ENCODE measurements at places on chromosomes 2 and 18.

GRCh38 chr2:20471902-20472559 lies 25.2 kb downstream of the RHOB start:
- no peak for DNase-seq

- DNase-seq, result no peak
These were observed 47.5 kb downstream of the ARID5A start for GRCh38 chr2:96584017-96584416.

DNA sequence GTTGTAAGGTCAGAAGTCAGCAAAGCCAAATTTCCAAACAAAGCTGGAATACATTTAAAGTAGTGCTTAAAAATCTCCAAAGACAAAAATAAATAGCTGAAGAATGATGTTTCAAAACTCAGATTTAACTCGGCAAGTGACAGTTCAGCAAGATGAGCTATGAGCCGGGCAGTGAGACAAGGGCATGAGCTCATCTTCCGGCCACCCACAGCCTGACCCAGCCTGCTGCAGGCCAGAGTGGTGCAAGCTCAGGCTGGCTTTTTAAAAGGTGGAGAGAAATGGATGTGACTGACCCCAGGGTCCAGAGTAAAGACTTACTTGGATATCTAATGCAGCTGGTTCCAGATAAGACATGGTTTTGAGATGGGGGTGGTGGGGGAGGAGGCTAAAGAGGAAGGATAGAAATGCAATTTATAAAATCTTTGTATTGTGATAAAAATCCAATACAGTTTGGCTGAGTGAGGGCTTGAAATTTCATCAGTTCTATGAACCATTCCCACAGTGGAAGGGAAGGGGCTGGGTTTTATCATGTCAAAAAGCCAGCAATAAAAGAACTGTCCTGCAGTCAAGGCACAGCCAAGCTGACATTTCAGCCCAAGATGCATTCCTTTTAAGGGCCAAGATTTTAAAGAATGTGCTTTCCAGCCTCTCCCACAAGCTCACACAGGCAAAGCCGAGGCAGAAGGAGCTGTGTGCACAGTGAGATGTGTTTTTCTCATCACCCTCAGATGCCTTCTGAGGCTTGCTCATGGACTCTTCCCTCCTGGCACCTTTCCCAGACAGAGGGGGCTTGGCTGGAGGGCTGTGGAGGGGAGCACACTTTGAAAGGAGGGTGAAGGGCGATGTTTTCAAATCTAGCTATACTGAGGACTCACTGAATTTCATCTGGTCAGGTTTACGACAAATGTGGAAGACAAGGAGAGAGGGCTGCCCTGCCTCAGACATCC lies 97.9 kb upstream of the KLHL29 start:
- DNase-seq, result no peak

DNA sequence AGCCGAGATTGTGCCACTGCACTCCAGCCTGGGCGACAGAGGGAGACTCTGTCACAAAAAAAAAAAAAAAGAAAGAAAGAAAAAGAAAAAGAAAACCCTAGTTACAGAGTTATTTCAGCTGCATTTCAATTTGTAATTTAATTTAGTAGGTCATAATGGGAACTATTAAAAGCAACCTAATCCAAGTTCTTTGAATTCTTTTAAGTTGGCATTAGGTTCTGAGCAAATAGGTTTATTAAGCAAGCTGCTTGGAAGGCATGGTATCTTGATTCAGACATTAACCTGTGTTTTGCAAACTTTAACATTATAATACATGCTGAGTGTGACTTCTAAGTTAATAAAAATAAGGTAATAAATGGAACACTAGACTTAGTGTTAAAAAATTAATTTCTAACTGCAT lies 29.8 kb upstream of the COBLL1 start:
- DNase-seq, result no peak

DNA sequence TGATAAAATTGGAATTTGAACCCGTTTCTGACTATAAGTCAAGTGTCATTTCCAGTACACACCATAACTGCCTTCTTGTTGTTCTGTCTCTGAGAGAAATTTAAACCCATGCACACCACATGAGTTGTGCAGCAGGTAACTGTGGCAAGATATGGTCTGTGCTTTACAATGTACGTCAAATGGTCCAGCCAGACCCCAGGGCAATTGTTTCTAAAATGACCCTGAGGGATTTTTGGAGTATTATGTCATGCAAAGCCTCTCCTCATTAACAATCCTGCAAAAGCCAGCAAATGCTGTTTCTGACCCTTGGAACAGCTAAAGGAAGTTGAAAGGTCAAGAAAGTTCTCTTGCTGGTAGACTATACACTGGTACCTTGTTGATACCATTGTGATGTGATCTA lies 47.7 kb upstream of the WIPF1 start:
- no peak for DNase-seq

- DNase-seq, result no peak
These were observed 221.8 kb downstream of the ANAPC1 start for GRCh38 chr2:111662039-111662770.

DNA sequence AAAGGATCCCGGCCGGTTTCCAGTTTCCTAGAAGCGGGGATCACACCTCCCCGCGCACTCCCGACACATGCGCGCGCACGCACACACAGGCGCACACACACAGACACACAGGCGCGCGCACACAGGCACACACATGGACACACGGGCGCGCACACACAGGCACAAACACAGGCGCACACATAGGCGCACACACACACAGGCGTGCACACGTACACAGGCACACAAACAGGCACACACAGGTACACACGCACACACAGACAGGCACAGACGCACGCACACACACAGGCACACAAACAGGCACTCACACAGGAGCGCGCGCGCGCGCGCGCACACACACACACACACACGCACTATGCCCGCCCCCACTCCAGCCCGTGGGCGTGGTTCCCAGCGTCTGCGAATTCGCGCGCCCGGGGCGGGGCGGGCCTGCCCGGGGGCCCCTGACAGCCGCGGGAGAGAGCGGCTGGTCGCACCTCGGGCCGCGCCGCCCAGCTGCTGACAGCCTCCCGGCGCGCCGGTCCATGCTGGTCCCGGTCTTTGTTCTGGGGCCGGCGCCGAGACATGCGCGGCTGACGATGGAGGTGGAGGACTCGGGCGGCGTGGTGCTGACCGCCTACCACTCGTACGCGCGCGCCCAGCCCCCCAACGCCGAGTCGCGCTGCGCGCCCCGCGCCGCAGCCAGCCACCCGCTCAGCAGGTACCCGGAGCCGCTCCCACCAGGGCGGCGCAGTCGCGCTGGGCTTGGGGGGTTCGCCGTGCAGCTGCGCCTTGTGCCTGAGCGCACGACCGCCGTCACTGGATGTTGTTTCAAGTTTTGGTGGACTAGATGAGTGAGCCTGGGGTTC lies at the start of gene ARHGAP28:
TSS of gene ARHGAP28 (plus strand) at position 470 of the 845 bp plus-strand sequence. CDS start at position 576, 106 bp downstream.
- peak; percentile 19 for DNase-seq

DNA sequence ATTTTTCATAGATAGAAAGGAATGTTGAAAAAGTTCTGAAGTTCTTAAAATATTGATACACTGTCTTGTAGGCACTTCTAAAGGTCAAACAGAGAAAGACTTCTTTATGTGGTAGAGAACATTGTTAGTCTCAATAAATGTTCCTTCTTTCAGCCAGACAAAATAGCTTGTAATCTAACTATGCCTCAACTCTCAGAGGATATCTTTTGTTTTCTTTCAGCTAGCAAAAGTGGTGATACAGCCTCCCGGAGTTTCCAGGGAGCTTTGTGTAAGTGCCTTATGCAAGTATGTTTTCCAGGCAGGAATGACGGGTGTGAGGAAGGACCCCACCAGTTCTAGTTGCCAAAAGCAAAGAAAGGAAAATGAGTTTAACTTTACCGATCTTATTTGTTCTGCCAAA lies 452.1 kb upstream of the ST6GAL2 start:
- no peak for DNase-seq

- DNase-seq, result no peak
These were observed 897.2 kb downstream of the TSN start for GRCh38 chr2:122652670-122653069.

GRCh38 chr18:73509460-73509859 lies 638.2 kb downstream of the FBXO15 start:
- DNase-seq, result no peak

- DNase-seq, result no peak
These were observed 76.2 kb downstream of the CHRNA1 start for GRCh38 chr2:174688079-174688478.

DNA sequence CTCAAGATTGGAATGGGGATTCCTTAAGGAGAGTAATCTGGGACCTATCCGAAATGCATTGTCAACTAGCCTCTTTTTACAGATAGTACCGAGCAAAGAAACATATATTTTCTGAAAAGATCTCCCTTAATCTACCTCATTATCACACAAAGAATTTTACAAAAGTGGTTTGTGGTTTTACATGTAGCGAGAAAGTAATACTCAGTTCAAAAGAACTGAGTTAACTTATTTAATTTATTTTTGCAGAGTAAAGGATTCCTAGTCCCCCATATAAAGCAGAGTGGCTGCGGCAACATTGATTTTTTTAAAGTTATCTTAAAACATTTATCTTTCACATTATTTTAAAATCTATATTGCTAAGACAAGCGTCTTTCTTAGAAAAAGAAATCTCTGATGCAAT lies 15.9 kb upstream of the SOS1 start:
- no peak for DNase-seq

DNA sequence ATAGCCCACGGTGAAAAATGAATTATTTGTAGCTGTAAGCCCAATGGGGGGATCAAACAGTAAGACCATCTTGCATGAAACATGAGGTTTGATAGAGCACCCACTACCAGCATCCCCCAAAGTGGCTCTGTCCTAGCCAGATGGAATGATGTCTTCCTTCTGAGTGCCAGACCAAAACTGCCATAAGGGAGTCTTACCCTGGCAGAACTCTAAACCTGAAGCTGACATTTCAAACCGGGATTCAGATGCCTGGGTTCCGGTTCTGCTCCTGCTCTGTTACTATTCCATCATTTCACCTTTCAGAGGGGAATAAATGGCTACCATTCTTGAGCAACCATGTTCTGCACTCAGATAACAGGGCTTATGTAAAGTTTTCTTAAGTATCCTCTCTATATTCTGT lies 67.4 kb downstream of the MYO3B start:
- DNase-seq, result no peak

DNA sequence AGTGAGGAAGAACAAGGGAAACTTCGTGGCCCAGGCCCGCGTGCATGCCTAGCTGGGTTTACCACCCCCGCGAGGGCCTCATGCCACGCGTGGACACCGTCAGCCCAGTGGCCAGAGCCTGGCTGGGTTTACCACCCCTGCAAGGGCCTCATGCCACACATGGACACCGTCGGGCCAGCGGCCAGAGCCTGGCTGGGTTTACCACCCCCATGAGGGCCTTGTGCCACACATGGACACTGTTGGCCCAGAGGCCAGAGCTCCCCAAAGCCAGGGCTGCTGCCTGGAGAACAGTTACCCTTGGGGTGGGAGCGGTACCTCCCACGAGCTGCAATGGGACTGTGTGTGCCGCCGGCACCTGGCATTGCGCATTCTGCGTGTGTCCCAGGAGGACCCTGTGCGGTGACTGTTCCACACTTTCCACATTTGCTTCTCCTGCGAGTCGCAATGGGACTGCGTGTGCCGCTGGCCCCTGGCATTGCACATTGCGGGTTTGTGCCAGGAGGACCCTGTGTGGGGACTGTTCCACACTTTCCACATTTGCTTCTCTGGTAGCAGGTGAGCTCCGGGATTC lies 105.6 kb upstream of the CTDP1 start:
- DNase-seq, result no peak

- DNase-seq, result no peak
These were observed 60.3 kb downstream of the TLK1 start for GRCh38 chr2:171100370-171100769.

DNA sequence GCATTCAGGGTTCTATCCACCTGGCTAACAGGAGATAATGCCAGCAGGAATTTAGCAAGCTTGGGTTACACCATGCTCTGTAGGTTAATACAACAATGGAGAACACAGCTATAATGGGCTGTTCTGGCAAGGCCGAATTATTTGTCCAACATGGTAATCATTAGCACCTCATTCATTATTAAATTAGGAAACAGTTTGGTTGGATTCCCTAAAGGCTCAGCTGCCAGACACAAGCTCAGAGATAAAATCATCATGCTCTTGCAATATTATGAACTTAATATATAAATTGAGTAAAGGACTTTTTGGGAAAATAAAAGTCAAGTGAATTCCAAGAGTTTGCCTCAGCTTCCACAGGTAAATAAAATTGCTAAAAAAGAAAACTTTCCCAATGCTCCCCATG lies 166.4 kb downstream of the ANKRD44 start:
- no peak for DNase-seq

DNA sequence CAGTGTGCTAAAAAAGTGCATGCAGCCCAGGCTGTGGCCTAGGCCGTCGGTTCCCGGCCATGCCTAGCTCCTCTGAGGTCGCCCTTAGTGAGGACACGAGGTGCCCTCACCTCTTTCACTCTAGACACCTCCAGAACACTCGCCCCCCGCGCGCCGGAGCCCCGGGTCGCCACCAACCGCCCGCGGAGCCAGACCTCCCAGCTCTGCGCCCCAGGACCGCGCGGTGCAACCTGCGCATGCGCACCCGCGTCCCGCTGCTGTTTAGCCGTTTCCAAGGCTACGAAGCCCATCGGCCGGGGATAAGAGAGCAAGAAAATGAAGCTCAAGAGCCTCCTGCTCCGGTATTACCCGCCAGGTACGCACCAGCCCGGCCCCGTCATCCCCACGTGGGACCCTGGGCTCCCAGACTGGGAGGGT lies at the start of gene DAW1:
TSS of gene DAW1 (plus strand) at position 257 of the 417 bp plus-strand sequence. CDS start at position 316, 59 bp downstream.
- no peak for DNase-seq

GRCh38 chr2:218883491-218884490 lies 3.1 kb downstream of the WNT10A start:
- no peak for DNase-seq

DNA sequence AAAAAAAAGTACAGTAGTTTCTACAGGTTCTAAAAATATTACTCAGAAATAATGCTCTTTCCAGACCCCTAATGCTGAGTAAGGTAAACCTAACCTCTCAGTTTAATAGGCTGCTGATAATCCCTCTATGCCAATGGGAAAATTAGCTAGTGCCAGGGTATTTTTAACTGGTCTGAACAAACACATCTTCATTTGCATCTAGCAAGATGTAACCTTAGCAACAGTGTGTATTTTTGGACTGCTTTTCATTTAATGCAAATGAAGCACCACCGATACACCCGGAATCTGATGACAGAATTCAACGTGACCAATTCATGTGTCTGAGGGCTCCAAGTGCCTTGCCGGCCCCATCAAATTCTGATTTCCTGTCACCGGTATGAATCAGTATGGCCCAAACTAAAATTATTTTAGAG lies 47.4 kb upstream of the CYRIA start:
- DNase-seq, result no peak

DNA sequence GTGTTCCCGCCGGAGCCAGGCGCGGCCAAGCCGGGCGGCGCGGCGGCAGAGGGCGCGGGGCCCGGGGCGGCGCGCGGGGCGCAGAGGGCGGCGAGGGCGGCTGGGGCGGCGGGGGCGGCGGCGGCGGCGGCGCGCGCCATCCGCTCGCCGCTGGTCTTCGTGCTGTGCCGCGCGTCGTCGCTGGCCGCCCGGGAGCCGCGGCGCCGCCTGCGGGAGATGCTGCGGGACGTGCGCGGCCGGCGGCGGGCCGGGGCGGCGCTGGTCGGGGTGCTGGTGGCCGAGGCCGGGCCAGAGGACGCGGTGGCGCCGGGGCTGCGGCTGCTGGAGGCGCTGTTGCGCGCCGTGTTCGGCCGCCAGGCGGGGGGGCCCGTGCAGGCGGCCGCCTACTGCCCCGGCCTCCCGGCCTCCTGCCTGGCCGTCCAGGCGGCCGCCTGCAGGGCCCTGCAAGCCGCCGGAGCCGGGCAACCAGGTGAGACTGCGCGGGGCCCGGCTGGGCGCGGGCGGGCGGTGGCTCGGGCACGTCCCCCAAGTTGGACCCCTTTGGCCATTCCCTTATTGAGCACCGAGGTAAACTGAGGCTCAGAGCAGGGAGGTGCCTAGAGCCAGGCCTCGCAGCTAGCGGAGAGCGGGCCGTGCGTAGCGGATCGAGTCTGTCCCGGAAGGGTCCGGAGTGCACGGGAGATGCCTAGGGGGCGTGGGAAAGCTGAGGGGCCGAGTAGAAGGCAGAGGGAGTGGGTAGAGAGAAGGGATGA lies 584 bp downstream of the C2orf72 start:
- no peak for DNase-seq

Measured in keratinocyte (primary cell).